NCI-H1417 treated with DMSO at 0.1 percent for 48 hours (cell line): ENCODE measurements at places on chromosomes 13 and 19.

DNA sequence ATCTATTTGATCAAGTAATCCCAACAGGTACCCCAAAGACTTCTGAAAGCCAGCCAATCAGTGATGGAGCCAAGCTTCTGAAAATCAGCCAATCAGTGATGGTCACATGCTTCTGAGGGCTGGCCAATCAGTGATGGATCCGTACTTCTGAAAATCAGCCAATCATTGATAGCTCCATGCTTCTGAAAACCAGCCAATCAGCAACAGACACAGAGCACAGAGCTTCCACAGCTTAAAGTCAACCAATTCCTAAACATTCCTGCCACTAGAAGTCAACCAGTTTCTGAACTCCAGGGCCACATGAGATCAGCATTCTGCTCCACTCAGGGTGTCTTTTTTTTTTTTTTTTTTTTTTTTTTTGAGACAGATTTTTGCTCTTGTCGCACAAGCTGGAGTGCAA lies 8.2 kb upstream of the HSD17B14 start:
- DNase-seq, result no peak

DNA sequence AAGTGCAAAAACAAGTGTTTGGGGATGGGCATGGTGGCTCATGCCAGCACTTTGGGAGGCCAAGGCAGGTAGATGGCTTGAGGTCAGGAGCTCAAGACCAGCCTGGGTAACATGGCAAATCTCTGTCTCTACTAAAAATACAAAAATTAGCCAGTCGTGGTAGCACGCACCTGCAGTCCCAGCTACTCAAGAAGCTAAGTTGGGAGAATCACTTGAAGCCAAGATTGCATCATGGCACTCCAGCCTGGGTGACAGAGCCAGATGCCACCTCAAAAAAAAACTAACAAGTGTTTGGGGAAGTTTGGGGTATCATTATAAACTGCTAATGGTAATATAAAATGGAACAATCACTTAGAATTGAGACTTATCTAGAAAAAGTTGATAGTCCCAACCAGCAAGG lies 24.6 kb downstream of the XPO4 start:
- no peak for DNase-seq

GRCh38 chr19:4539169-4539692 lies 605 bp downstream of the LRG1 start:
- DNase-seq, result no peak

- no peak for DNase-seq
Measured at GRCh38 chr19:41364524-41365391, 809 bp upstream of the B9D2 start.

DNA sequence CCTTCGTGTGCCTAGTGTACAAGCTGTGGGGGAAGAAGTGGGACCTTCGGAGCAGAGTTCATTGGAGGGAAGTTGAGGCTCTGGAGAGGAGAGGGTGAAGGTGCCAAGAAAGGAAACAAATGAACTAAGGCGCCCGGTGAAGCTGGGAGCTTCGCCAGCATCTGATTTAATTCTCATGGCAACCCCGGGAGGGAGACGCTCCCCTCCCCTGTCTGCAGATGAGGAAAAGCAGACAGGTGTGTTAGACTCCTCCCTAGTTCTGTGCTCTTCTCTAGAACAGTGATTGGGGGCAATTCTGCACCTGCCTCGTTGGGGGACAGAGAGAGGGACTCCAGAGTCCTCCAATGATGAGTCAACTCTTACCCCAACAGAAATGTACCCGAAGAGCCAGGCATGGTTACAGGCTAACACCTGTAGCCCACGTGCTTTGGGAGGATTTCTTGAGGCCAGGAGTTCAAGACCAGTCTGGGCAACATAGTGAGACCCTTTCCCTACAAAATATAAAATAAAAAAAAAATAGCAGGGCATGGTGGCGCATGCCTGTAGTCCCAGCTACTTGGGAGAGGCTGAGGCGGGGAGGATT lies 4.2 kb downstream of the SSC5D start:
- no peak for DNase-seq
